Stimulated activated CD4-positive, alpha-beta T cell treated with anti-CD3 and anti-CD28 coated beads, Interleukin-12 subunit alpha, Interleukin-12 subunit beta, amount 100 ng/mL, for 48 hours (primary cell): ENCODE measurements at places on chromosomes 2 and 18.

DNA sequence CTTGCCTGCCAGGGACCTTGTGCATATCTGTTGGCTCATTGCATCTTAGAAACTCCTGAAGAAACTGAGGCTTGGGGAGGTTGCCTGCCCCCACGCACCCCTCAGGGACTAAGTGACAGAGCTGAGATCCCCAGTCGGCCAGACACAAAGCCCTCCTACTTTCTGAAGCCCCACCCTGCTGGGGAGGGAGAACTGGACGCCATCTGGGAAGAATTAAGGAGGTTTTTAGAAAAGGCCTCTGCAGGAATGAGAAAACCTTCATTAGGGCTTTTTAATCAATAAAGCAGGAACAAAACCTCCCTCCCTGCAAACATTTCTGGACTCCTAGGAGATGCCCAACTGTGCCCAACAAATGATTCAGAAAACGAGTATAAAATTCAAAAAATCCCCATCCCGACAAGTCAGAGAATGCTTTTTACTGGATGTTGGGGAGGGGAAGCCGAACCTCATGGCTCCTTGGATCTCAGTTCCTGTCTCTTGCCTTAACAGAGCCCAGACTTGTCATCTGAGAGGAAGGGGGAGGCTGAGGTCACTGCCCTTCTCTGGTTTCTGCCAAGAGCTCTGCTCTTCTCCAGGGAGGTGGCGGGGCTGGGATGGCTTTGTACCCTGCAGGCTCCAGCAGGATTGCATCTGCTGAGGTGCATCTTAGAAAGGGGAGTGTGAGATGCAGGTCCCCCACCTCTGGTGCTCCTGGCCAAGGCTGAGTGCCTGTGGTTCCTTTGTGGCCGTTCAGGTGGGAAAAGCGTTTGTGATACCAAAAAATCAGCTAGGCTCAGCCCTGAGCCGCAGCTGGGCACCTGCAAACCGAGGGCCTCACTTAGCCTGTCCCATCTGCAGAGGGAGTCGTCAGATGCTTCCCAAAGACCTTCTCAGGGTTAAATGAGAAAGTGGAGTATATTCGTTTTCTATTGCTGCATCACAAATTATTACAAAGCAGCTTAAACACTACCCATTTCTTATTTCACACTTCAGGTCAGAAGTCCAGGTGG, 142.4 kb downstream of the ZFP36L2 start:
- no peak for DNase-seq

GRCh38 chr2:234401426-234401825, 95.5 kb downstream of the ARL4C start:
- DNase-seq: no peak

DNA sequence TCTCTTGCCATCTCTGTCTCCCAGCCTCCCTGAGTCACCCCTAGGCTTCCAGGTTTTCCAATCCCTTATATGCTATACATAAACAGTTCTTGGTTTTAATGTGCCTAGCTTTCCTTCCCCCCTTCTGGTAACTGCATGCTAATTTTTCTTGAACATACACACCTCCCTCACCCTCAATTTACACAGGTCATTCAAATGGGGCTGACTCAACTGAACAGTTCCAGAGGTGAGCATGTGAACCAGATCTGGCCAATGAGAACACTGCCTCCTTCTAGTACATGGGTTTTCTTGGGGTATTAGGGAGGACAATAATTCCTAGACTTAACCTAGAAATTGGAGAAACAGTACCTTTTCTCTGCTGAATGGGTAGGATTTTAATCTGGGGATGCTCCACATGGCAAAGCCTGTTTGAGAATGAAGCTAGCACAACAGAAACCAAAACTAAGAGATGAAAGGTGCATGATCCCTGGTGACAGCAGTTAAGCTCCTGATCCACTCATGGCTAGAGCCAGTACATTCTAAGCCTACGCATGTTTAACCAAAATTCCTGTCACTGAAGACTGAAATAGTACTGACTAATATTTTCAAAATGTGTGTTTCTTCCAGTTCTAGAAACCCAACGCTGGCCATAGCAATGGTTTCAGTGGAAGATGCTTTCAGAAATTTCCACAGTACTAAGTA, 11.8 kb downstream of the SLC25A12 start:
- DNase-seq: no peak

GRCh38 chr18:52992041-52992440, 652.0 kb downstream of the DCC start:
- no peak for DNase-seq

DNA sequence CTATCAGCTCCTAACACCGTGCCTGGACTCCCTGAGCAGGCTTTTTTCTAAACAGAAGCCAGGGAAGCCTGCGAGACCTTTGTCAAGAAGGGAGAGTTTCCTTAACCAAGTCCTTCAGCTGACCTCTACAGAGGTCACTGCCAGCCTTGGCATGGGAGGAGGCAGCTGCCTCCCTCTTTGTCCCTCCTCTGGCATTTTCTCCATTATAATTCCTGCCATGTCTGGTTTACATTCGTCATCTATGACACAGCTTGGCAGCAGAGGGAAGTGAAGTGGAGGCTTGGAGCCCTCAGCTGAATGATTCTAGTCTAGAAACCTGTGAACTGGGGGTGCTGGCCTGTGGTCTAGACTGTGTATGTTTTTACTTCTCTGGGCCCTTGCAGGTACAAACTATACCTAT, 22.5 kb downstream of the LIPG start:
- no peak for DNase-seq
